ENCODE measurements at places on chromosomes 7 and 10.

DNA sequence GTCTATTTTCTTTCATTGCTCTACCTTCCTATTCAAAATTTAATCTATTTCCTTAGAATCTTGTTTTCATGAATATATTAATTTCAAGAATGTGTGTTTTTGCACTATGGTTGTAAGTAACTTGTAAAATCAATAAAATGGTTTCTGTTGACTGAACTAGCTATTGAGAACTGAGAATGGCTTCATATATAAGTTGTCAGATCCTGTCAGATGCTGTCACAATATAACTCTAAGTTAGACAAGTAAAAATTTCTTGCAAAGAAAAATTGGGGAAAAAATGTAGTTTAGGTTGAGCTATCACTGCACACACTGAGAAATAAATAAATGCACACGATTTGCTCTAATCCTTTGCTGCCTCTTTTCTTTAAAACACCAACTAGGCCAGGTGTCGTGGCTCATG lies 89.8 kb downstream of the RAB11FIP2 start:
- no peak for DNase-seq

DNA sequence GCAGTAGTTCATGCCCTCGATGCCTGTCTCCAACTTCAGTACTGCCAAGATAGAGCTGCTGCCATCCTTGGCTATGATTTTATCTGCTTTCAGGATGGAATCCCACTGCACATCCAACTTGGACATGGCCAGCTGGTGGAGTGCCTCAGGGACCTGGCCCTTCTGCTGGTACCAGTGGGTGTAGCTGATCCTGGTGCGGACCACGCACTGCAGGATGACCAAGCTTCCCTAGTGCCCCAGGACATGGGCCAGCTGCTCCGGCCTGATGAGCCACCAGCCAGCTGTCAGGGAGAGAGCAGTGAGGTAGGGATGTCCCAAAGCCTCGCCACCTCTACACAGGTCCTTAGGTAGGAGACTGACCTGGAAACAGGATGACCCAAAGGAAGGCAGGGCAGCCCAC lies 49.0 kb upstream of the TARP start:
- no peak for DNase-seq

GRCh38 chr10:35940141-35941041 lies 298.3 kb upstream of the FZD8 start:
- DNase-seq, result no peak

DNA sequence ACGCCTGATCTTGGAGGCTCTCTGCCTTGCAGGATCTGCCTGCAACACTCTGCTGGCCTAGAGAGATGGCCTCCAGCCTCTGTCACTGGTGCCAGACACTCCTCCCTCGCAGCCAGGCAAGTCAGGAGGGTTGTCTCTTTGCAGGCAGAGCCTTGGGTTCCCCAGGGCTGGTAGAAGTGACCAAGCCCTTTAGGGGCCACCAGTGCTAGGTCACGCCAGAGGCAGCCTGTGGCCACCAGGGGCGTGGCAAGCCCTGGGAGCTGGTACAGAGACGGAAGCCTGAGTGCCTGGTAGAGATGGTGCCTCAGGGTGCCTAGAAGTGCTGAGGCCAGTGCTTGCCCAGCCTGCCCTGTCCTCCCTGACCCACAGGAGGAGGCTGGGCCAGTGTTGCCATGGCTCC lies 9.1 kb downstream of the ADCYAP1R1 start:
- no peak for DNase-seq

DNA sequence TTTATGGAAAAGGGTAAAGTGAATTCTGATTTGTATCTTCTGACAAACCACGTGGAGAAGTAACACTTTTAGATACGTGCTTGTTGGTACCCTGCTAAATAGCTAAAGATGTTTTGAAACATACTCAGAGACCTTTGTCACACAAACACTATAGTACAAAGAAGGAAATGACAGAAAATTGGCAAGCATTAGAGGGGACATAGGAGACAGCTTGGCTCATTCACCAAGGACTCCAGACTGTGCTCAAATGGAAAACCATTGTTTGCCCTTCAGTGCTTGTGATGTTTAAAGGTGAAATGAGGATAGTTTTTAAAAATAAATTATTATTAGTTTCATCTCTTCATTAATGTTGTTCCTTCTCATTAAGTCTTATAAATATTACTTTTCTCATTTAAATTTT lies 34.0 kb upstream of the CD36 start:
- no peak for DNase-seq

- DNase-seq, result no peak
Observed at GRCh38 chr7:129417073-129417472, 17.2 kb upstream of the STRIP2 start.

DNA sequence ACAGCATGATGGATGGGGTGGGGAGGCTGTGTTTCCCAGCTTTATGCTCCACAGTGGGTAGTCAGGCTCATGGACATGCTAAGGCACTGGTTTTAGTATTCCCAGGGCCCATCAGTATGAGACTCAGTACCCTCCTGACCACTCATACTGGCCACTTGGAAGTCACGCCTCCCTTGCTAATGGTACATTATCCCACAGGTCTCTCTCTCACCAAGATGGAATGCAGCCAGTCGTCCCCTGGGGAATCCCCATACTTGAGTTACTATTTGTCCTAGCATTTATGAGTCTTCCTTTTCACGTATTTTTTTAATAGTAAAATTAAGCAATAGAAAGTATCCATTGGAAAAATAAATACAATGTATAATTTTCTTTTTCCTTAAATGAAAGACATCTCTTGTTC lies 80.6 kb upstream of the TBX20 start:
- DNase-seq, result peak; percentile 74

DNA sequence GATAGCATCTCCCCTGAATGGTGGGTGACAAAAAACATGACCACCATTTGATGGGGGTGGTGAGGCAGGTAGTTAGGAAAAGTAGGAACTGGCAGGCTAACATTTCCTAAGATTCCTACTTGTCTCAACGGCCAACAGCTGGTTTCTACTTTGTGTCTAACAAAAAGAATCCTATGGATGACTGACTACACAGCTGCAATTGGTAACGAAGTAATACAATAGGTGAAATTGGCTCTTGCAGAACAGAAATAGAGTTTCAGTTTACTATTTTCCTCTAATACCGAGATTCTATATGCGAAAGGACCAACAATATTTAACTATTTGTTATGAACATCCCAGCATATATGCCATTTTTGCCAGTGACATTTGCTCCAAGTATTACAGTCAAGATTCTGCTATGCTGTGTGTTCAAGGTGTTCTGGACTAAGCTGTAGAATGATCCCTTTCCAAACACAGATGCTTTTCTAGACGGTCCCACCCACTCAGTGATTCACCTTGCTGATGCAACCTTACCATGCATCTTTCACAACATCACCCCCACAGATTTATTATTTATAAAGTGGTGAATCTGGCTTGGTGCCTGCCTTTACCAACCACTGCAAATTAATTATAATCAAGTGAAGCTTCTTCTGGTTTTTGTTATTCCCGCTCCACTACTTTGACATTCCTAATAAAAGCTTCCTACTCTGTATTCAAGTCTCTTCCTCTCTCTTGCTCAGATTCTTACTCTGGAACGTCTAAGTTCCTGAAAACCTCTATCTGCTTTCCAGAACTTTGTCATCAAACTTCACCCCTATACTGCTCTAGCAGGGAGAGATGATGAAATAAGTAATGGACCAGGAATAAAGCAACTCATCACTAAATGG lies 16.8 kb downstream of the BBIP1 start:
- DNase-seq, result no peak

DNA sequence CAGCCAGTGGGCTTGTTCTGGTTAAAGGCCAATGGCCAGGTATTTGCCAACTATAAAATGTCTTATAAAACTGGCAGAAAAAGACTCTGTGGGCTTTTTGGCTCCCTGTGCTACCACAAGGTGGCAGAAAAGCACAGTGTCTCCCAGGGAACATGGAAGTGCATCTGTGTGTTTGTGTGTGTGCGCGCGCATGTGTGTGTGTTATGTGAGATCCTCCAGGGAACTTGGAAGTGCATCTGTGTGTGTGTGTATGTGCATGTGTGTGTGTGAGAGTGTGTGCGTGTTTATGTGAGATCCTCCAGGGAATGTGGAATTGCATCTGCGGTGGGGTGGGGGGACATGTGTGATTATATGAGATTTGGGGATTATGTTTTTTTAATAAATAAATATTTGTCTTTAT lies 30.2 kb upstream of the ABI1 start:
- DNase-seq, result no peak

DNA sequence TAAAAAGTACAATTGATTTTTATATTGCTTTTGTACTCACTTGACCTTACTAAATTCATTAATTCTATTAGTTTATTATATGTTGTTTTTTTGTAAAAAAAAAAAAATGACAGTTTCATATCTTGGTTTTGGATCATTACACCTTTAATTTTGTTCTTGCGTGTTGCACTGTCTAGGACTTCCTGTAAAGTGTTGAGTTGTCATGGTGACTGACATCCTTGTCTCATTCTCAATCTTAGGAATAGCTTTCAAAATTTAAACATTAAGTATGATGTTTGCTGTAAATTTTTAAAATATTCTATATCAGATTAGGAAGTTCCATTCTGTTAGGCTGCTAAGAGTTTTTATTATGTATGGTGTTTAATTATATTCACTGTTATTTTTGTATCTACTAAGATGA lies 139.1 kb downstream of the ARHGAP12 start:
- DNase-seq, result no peak

DNA sequence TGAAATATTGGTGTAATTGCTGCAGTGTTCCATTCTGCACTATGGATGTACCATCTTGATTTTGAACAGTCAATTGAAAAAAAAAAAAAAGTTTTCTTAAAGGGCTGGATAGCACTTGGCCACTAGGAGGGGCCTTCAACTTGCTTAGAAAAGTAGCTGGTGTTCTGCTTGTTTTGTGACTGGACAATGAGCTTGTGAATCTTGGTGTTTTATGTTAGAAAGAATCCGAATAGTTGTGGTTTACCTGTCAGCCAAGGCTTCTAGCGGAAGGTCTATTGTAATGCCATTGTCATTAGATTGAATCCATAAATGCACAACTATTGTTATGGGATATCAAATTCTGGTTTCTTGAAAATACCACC lies 77.1 kb downstream of the BMPER start:
- no peak for DNase-seq

- no peak for DNase-seq
Observed at GRCh38 chr7:1681581-1681980, 11.5 kb downstream of the ELFN1 start.
